ENCODE measurements at places on chromosomes 6 and 20.

- DNase-seq = no peak
Observed at GRCh38 chr20:47704746-47705496, 80.4 kb downstream of the SULF2 start.

- DNase-seq = no peak
Observed at GRCh38 chr6:16700202-16700915, 60.9 kb downstream of the ATXN1 start.

DNA sequence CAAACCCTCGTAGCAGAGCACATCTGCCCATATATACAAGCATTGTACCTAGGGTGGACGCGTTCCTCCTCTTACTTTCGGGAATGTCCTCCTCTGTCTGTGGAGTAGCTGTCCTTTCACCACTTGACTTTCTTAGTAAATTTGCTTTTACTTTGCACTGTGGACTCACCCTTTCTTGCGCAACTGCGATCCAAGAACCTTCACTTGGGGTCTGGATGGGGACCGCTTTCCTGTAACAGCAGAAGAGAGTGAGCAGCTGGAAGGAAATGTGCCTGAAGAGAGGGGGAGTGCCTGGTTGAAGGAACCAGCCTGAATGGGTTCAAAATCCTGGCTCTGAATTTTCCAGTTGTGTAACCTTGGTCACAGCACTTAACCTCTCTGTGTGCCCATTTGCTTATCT lies 40.1 kb upstream of the PMEPA1 start:
- DNase-seq = no peak

GRCh38 chr6:142335415-142335814 lies 33.6 kb downstream of the ADGRG6 start:
- no peak for DNase-seq

DNA sequence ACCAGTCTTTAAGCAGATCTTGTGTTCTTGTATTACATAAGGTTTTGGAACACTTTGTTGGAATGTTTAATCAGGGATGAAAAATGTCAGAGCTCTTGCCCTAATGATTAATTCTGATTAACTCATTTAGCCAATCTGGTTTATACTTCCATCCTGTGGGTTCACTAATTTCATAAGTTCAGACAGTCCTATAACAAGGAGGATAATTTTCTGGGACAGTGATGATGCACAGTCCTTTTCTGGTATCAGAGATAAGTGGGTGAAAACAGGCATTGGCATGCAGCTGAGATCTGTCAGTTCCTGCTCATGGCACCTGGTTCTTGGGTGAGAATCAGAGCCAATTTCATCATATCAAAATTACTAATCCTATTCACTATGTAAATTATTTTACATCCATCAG lies 125.0 kb upstream of the LAMA2 start:
- DNase-seq = no peak

Data from stimulated activated naive B cell treated with anti-CD40 and anti-IgM and Interleukin-4, amounts not matched to agents 10 μg/mL and 1 μg/mL and 100 μg/mL, for 72 hours (primary cell).